ENCODE measurements at places on chromosomes 1 and 21. TPM values are rescaled to one million over a fixed set of nuclear protein-coding genes. Genes with fewer than 3 reads are reported as not detected.

- DNase-seq: no peak
These were observed 65.2 kb upstream of the DIP2A start for GRCh38 chr21:46393451-46393940.

DNA sequence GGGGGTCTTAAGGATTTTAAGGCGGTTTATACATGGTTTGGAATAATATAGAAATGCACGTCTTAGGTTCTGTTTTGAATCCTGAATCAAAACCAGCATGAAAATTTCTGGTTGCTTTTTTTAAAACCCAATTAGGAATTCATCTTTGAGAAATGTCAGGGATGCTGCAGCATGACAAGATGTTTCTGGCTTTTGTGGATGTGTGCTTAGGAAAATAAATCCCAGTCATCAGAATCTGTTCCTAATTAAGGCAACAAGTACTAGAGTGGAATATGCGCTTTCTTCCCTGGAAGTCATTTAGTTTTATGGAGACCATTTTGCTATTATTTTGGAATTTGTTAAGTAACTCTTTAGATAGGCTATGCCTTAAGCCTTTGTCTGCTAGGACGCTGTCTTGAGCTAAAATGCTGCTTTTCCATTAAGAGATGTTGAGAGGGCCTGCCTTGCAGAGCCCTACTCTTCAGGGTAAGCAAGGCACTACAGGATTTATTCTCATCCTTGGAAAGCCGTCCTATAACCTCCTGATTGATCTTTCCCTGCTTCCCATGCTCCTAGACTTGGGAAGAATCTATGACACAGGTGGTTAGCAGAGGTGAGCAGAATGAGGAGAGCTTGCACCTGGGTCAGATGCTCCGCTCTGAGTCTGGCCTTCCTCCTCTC is 332.8 kb downstream of the DISC1 start:
- no peak for DNase-seq

GRCh38 chr21:43311301-43311817 is 115.6 kb downstream of the SIK1 start:
- no peak for DNase-seq

DNA sequence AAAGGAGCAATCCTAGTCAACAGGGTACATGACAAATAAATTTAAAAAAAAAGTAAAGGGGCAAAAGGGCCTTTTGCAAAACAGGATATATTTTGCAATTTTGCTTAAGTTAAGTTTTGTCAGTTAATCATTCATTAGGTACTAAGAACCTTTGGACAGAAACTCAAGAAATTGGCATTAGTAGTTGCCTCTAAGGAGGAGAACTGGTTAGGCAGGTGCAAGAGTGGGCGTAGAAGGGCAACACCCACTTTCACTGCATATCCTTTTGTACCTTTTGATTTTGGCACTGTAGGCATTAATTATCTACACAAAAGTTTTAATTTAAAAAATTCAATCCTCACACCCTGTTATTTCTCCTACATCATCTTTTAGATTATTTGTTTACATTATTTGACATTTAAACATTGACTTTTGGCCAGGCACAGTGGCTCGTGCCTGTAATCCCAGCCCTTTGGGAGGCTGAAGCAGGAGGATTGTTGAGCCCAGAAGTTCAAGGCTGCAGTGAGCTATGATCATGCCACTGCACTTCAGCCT is 4.3 kb downstream of the DDAH1 start:
- no peak for DNase-seq

DNA sequence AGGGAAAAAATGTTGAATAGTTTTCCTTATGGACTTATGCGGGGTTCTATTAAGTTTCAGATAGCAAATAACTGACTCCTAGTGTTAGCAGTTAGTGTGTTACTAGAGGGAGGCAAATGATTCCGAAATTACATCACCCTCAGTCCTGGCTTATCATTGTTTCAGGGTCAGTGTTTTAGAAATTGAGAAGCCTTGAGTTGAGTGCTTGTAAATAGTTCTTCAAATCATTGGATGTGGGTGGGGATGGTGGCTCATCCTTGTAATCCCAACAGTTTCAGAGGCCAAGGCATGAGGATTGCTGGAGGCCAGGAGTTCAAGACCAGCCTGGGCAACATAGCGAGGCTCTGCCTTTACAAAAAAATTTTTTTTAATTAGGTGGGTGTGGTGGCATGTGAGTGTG is 21.3 kb downstream of the SOAT1 start:
- no peak for DNase-seq

DNA sequence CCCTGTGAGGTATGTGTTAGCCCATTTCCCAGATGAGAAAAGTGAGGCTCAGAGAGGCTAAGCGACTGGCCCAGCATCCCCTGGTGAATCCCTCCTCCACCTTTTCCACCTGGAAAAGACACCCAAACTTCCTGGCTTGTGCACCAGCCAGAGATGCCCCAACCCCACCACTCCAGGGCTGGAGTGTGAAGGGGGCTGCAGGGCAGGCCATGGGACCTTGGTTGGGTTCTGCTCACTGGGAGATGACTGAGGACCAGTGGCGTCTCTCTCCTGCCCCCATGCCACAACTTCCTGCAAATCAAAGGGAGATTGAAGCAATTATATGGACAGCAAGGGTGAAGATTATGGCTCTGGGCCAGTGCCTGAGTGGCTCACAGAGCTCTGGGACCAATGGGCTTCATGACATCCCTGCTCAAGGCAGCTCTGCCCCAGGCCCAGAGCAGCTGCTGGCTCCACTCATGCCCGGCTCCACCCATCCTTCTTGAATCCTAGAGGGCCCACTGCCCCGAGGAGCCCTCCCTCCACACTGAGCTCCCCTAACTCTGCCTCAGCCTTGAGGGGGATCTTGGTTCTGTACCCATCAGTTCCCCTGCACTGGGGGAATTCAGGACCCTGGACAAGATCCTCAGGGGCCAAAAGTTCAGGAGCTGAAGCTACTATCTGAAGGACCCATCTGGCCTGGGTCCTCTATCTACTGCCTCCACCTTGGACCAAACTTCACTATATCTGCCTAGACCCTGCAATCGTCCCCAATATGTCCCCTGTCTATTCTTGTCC is 416.9 kb downstream of the PTPRU start:
- DNase-seq: no peak

GRCh38 chr1:86184426-86184825 is 27.9 kb upstream of the COL24A1 start:
- DNase-seq: no peak

DNA sequence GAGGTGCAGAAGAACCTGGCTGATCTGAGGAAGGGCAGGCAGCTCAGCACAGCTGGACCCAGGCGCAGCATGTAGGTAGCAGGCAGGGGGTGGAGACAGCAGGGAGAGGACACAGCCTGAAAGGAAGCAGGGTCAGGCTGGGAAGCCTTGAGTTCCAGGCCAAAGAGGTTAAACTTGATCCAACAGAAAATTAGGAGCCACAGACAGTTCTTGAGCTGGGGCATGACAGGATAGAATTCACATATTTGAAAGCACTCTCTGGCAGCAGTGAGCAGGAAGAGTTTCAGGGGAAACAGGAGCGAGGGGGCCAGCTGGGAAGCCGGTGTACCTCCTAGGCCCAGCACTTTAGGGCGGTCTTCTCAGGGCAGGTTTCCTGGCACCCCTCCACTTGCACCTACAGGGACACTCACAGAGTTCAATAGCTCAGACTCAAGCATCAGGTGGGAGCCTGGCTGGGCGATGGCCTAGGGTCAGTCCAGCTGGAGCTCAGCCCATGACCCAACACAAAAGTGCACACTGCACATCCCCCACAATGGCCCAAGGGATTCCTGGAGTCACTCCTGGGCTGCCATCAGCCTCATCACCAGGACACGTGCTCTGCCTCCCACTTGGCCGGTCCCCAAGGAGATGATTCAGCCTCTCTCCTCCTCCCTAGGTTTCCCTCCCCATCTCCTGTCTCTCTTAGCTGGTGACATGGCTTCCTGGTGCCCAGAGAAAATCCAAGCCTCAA is 22.7 kb downstream of the MATN1 start:
- DNase-seq: no peak

GRCh38 chr1:18539171-18539570 is 58.4 kb downstream of the KLHDC7A start:
- no peak for DNase-seq

DNA sequence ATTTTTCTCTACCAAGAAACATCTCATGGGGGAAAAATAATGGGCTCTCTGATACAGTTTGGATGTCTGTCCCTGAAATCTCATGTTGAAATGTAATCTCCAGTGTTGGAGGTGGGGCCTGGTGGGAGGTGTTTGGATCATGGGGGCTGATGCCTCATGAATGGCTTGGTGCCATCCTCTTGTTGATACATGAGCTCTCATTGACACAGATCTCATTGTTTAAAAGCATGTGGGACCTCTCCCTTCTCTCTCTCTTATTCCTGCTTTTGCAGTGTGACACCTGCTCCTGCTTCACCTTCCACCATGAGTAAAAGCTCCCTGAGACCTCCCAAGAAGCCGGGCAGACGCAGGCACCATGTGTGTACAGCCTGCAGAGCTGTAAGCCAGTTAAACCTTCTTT is 332.5 kb upstream of the NRIP1 start:
- DNase-seq: no peak

- no peak for DNase-seq
These were observed 61.7 kb downstream of the ELK4 start for GRCh38 chr1:205570173-205570501.

GRCh38 chr1:205258261-205258691 is 30.5 kb downstream of the TMCC2 start:
- DNase-seq: no peak

DNA sequence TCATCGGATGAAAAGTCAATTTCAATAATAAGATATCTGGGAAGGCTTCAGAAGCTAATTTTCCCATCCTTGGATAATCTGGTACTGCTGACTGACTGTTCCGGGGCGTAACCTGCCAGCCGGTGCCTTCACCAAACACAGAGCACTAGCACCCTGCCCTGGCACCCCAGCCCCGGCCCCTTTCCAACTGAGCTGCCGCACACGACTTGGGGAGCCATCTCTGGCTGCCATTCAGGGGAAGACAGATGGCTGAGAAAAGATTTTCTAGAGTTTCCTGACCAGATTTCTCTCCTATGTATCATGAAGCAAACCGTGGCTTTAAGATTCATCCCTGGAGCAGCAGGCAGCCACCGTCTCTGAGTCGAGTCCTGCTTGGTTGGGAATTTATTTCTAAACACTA is 96.0 kb upstream of the SYT6 start:
- no peak for DNase-seq

Gene TNFRSF4
- 1.8 TPM for total RNA-seq

Gene C1orf210
- total RNA-seq: not detected

Gene LCK
- total RNA-seq: 4.1 TPM

Gene SLC44A5
- total RNA-seq: 0.68 TPM

Measured in thoracic aorta (tissue), 2 donors.